EH (cell line): ENCODE measurements at places on chromosomes 12 and 14.
A peak's percentile ranks its signal among the peaks of the same experiment; 100 is the strongest.

GRCh38 chr12:42735861-42736361 lies 146.4 kb upstream of the PRICKLE1 start:
- DNase-seq: peak; percentile 48

- no peak for DNase-seq
Measured at GRCh38 chr14:45587142-45587541, 334.1 kb upstream of the MIS18BP1 start.

DNA sequence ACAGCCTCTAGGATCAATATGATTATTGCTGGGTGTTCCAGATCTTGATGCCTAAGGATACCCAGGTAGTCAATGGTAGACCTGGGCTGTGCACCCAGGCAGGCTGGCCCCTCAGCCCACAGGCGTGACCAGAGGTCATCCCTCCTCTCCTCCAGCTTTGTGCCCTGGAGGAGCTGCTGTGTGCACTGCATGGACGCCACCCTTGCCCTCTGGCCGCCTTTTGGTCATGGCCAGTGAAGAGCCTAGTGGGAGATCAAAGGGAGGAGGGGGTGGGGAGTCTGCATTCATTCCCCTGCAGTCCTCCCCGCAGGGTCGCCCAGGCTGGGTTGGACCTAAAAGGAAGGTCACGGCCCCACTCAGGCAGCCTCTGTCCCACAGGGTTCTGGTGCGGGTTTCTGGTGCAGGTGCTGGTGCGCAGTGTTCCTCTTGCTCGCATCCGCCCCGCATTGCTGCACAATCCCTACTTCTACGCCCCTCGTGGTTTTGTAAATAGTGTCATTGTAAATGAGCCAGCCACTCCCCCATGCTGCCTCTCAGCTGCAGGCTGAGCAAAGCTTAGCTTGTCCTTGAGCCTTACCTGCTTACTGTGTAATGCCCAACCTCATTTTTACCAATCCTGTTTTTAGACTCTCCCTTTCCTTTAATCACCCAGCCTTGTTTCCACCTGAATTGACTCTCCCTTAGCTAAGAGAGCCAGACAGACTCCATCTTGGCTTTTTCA lies 55.3 kb downstream of the PSMA6 start:
- no peak for DNase-seq

GRCh38 chr12:22477166-22477893 lies 67.0 kb downstream of the C2CD5 start:
- DNase-seq: peak; percentile 86

GRCh38 chr12:24705741-24706358 lies 243.1 kb downstream of the BCAT1 start:
- DNase-seq: peak; percentile 16

DNA sequence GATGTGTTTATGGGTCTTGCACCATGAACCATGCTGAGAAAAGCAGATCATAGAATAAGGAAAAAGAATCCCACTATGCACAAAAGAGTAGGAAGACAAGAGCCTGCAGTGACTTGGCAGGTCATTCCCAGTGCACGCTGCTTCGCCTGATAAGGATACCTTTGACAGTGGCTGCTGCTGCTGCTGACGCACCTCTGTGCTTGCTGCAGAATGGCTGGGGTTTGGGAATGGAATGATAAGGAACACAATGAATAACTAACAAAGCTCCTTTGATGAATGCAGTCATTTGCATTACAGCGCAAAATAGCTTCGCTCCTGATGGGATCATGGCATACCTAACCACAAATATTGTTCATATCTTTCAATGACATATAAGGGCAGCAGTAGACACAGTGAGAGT lies 278.7 kb downstream of the PDZRN4 start:
- DNase-seq: no peak

DNA sequence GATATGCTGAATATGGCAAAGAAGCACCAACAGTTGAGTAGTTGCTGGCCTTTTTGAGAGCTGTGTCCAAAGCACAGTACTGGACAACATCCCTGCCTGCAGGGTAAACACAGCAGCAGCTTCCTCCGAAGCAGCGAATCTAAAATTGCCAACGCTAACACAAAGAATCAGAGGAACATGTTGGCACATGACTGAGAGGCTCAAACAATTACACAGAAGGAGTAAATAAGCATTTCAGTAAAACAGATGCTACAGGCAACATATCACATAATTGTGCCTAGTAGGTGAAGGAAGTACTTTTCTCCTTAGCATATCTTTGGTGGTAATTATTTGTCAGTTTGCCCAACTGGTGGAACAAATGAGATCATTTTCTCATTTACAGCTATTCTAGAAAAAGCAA lies 52.1 kb downstream of the KICS2 start:
- no peak for DNase-seq

GRCh38 chr14:90562652-90563051 lies 165.8 kb downstream of the CALM1 start:
- no peak for DNase-seq

DNA sequence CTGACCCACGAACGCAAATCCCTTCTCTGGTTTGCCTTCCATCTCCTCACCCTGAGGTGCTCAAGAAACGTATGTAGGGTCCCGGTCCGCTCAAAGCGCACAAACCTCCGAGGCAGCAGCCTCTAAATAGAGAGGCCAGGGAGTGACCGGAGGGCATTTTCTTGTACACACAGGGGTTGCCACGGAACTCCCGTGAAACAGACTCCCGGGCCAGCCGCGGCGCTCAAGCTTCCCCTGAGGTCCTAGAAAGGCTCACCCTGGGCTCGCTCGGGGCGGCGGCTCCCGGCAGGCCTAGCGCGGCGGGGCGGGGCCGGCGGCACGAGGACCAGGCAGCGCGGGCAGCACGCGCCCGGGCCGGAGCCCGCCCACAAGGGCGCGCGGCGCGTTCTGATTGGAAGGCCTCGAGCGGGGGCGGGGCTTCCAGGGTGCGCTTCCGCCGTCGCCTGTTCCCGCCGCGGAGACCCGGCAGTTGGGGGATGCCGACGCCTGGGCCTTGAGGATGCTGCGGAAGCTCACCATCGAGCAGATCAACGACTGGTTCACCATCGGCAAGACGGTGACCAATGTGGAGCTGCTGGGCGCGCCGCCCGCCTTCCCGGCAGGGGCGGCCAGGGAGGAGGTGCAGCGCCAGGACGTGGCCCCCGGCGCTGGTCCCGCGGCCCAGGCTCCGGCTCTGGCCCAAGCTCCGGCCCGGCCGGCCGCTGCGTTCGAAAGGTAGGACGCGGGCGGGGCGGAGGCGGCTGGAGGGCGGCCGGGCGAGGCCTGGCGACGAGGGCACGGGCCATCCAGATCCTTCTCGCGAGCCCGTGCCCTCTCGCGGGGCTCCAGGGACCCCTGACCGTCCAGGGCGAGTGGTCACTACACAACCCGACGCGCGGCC lies at the start of gene TDRD9:
Gene TDRD9, plus strand, starts transcription at position 446 of the 880 bp plus-strand sequence. Its CDS starts 54 bp downstream, at position 500.
- no peak for DNase-seq
